Brain microvascular endothelial cell (primary cell): ENCODE measurements at places on chromosomes 1 and 21.

DNA sequence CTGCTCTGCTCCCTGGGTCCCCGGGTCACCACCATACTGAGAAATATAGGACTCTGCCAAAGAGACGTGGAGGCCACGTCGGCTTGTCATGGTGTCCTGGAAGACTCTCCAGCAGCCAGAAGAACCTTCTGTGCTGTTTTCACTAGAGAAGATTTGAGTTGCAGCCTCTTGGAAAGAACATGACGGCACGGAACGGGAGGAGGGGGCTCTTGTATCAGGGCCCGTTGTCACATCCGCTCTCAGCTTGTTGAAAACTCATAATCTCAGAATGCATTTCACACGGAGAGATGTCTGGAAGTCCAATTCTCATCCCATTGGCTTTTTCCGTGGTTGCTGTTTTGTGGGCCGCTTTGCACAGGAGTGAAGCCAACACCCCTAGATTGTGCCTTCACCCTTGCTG lies 39.4 kb upstream of the FAM3B start:
- DNase-seq: no peak

DNA sequence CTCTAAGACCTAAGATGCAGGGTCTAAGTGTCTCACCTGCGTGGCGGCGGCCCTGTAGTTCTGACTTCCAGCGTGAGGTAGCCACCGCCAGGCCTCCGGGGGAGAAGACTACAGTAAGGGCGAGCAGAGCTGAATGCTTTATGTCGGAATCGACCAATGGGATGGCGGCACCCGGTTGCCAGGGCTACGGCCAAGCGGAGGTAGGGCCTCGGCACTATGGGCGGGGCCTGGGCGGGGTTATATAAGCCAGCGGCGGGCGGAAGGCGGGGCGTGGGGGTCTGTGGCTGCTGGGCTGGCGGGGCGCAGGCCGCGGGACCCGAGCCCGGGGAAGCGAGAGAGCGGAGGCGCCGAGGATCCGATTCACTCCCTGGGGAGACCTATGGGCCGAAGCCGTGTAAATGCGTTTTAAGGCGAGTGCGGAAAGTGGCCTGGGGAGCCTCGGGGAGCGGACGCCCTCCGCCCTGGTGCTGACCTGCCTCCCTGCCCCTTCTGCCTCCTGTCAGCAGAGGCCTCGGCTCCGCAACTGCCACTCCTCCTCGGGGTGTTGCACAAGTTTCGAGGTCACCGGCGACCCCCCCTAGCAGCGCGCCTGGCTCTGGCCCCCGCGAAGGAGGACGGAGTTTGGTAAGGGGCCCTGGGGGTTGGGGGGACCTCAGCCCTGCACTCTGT lies at the start of gene AZIN2:
AZIN2 (plus strand) TSS at position 269 of the 669 bp plus-strand sequence. CDS start 1,097 bp downstream, outside the sequence.
- DNase-seq: peak; percentile 95

GRCh38 chr1:202248861-202249260 lies 55.3 kb downstream of the LGR6 start:
- no peak for DNase-seq

DNA sequence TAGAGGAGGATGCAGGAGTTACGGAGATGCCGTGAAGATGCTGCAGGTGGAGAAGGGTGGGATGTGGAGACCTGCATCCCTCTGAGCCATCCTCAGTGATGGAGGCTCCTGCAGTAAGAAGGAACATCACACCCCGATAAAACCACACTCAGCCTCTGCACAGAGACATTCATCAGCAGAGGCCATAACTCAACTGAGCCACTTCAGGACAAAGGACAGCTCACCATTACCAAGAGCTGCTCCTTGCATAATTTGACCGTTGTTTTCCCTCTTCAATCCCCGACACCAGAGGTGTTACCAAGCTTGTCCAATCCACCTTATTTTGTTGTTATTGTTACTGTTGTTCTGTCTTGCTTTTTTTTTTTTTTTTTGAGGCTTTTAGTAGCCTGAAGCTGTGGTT lies 543.9 kb downstream of the AJAP1 start:
- no peak for DNase-seq

- no peak for DNase-seq
Observed at GRCh38 chr21:42594616-42595282, 58.7 kb upstream of the PDE9A start.

DNA sequence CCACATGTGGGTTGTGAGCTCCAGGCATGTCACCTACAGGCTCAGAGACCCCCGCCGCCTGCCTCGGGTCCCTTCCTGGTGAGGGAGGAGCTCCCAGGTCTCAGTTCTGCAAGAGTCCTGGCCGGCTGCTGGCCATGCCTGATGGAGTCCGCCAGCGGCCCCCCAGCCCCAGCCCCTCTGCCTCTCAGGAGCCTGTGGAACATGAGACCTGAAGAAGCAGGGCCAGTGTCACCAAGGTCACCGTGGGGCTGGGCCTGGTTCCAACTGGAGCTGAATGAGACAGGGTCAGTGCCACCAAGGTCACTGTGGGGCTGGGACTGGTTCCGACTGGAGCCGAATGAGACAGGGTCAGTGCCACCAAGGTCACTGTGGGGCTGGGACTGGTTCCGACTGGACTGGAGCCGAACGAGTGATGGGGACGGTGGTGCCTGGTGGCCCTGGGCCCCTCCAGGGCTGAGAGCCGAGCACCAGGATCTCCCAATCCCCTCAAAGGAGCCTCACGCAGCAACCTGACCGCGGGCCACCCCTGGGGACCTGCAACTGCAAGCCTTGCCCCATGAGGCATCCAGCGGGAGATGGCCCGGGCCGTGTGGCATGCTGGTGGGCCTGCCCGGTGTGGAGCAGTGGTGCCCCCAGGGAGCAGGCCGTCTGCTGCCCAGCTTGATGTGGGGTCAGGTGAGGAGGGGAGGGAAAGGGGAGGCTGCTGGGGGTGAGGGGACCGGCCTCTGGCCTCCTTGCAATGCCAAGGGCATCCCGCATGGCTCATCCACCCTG lies 14.5 kb upstream of the PTTG1IP start:
- DNase-seq: no peak

DNA sequence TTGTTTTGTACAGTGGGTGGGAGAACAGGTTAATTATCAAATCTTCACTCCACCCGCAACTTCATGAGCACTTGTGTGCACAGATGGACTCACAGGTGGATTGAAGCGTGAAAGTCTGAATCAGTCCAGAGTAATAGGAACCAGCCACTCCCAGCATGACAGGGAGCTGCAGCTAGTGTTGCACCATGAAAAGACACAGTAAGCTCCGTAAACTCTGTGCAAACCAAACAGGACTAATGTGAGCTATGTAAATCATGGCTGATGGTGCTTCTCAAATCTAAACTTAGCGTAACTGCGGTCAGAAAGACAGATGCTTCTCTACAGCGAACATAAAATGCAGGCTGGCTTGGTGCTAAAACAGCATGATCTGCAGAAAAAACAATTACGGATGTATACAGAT lies 114.4 kb downstream of the CENPF start:
- DNase-seq: no peak

DNA sequence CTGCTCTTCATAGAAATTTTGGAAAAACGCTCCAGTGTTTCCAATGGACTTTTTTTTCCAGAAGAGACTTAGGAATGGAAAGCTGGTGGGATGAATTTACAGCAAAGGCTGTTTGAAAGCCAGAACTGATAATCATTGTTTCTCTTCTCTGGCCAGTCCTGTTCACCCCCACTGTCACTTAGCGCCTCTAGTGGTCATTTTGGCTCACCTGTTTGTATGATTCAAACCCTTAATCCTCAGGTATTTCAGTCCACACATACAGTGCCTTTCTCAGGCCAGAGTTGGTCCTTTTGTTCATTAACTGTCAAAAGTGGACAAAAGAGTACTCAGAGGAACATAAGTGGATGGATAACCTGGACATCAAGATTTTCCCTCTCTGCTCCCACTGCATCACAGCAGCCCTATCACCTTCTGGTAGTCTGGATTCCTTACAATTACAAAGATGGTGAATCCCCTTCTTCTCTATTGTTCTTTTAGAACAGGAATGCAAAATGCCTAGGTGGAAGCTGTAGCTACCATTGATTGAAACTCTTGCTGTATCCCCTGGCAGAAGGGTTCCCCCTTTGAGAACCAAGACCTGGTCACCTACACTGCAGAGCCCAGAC lies 177.6 kb upstream of the OLFM3 start:
- no peak for DNase-seq

GRCh38 chr1:75999034-75999433 lies 66.8 kb upstream of the ASB17 start:
- no peak for DNase-seq

- peak; percentile 52 for DNase-seq
Observed at GRCh38 chr1:227901906-227902640, 45.7 kb downstream of the WNT9A start.

- no peak for DNase-seq
Observed at GRCh38 chr1:7010534-7011200, 225.4 kb downstream of the CAMTA1 start.

DNA sequence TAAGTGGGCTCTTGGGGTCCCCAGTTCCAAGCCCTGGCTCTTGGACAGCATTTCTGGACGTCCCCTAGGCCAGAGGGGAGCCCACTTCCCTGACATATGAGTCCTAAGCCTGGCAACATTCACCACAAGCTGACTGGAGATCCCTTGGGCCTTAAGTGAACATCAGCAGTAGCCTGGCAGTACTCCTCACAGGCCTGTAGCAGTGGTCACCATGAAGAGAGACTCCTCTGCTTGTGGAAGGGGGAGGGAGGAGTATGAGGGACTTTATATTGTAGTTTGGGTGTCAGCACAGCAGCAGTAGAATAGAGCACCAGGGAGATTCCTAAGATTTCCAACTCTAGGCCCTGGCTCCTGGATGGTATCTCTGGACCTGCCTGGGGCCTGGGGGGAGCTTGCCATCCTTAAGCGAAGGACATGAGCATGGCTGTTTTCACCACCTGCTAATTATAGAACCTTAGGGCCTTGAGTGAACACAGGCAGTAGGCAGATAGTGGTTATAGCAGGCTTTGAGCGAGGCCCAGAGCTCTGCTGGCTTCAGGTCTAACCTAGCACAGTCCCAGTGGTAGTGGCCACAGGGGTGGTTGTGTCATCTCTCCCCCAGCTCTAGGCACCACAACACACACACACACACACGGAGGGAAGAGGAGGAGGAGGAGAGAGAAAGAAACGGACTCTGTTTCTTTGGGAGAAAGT lies 71.4 kb upstream of the APOBEC4 start:
- DNase-seq: no peak

DNA sequence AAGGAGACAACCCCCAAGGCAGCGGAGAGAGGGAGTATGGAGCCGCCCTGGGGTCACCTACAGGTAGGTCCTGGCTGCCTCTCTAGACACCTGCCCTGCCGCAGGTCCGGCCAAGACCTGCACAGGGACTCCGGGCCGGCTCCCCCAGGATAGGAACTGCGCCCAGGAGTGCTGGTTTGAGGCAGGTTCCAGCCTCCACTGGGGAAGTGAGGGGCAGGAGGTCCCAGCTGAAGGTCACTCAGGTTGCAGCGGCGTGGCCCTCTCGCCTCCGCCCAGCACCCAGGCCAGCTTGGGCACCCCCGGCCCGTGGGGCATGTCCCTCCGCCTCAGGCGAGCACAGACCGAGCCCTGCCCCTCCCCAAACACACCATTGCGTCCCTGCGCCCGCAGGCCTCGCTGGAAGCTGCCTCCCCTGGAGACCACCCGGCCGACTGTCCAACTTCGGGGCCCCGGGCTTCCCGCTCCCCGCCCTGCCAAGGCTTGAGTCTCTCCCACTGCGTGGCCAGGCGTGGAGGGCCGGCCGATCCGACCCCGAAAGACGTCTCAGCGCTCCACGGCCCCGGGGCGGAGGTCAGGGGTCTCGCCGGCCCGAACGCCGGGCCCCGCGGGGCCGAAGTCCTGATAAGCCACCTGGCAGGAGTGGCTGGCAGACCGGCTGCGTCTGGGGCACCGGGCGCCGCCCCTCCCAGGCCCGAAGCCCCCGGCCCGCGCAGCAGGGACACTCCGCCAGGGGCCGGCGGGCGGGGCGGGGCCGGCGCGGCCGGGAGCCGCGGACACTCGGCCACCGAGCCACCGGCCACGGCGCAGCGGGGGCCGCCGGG lies 1.4 kb upstream of the SKI start:
- DNase-seq: no peak

GRCh38 chr1:64516803-64517568 lies 47.1 kb downstream of the CACHD1 start:
- peak; percentile 34 for DNase-seq

GRCh38 chr1:203932556-203932955 lies 71.2 kb downstream of the SNRPE start:
- no peak for DNase-seq

- no peak for DNase-seq
Observed at GRCh38 chr1:175632667-175633066, 110.7 kb downstream of the TNR start.

DNA sequence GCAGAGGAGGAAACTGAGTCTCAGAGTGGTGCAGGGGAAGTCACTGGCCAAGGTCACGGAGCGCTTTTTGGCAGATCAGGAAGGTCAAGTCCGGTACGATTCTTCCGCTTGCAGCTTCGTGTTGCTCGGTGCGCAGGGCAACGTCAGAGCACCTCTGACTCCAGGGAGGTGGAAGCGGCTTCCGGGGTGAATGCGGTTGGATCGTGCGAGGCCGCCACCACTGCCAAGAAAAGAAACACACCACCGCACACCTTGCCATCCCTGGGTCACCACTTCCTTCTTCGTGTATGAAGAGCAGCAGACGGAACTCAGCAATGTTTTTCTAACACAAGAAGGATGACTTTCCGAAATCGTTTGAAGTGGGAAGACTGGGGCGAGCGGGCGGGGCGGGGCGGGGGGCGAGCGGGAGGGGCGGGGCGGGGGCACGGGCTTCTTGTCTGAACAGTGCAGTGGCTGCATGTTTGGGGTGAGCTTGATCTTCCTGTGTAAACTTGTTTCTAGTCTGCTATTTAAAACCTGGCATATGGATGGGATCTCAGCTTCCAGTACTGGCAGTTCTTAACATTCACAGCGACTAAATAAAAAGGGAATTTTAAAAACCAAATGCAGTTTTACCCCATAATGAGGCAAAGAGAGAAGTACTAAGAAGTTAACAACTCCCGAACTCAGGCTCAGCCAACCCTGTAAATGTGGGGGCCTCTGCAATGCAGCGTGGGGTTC lies 300.0 kb downstream of the RRAGC start:
- DNase-seq: no peak

DNA sequence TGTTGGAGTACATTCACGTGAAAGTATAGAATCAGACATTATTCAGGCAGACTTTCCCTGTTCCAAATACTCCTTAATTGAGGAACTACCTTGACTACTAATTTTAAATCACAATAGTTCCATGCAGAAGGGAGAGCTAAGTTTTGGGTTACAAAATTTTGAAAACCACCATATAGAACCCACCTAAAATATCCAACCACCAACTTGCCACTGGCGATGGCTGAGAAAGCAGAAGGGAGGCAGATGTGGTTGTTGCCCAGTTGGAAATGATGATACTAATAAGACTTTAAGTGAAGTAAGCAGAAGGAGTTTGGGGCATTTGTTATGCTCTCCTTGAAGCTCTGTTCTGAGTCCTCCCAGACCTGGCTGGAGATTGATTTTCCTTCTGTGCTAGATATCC lies 190.7 kb downstream of the HLX start:
- DNase-seq: no peak

- no peak for DNase-seq
Observed at GRCh38 chr21:45289655-45290515, 2.2 kb upstream of the POFUT2 start.

- no peak for DNase-seq
Observed at GRCh38 chr1:215986401-215986800, 419.3 kb downstream of the KCTD3 start.

DNA sequence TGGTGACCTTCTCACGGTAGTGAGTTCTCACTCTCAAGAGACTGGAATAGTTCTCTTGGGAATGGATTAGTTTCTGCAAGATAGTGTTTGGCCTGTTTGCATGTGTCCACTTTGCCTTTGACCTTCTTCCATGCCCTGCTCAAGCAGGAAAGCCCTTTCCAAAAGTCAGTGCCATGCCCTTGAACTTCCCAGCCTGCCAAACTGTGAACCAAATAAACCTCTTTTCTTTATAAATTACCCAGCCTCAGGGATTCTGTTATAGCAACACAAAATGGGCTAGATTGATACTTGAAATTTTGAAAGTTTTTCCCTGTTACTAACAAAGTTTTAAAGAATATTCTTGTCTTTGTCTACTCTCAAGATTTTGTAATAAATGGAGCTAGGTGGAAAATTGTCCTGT lies 139.6 kb downstream of the SLC35F3 start:
- no peak for DNase-seq
